ENCODE measurements at places on chromosomes 6 and 20.

- DNase-seq: no peak
Observed at GRCh38 chr6:137722749-137723272, 144.2 kb upstream of the TNFAIP3 start.

- no peak for DNase-seq
Observed at GRCh38 chr6:164195942-164196281, 781.4 kb downstream of the QKI start.

GRCh38 chr6:141117874-141118273 lies 1014.9 kb upstream of the GJE1 start:
- no peak for DNase-seq

DNA sequence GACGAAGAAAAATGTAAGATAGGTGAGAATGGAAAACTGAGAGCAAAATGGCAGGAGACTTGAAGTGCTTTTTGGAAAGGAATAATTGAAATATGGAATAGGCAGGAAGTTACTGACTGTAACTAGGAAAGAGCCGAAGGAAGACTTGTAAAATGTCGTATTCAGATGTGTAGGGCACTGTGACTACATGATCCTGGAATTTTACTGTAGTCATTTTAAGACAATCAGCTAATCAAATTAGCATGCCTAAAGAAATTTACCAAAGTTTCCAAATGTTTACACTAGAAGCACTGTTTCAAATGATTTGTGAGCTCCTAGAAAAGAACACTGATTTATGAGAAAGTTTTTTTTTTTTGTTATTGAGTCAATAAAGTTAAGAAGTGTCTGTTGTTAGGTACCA lies 21.2 kb upstream of the ADIG start:
- no peak for DNase-seq

GRCh38 chr6:132511210-132511830 lies 1.6 kb downstream of the STX7 start:
- DNase-seq: no peak

GRCh38 chr20:21522481-21523280 lies 8.8 kb upstream of the NKX2-2 start:
- DNase-seq: no peak

DNA sequence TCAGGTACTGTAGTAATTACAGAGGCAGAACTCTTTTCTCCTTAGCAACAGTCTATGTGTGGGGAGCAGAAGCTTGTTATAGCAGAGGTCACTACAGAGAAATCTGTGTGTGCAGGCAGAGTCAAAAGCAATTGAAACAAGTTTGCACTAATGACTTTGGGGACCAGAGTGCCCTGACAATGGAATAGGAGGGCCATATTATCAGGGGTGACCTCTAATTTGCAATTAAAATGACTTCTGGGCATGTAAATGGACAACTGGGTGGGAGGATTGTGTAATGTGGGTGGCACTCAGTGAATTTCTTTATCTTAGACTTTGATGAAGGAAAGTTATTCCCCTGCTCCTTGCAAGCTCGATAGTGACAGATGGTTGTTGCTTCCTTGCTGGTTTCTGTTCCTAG lies 127.2 kb downstream of the PLCB4 start:
- no peak for DNase-seq

- no peak for DNase-seq
Observed at GRCh38 chr6:107625264-107625663, 135.3 kb downstream of the SOBP start.

GRCh38 chr6:161850562-161850961 lies 576.7 kb upstream of the AGPAT4 start:
- DNase-seq: no peak

- no peak for DNase-seq
Observed at GRCh38 chr6:140599916-140600315, 1225.5 kb upstream of the CITED2 start.

GRCh38 chr20:40962733-40963504 lies 65.7 kb upstream of the TOP1 start:
- DNase-seq: peak; percentile 52

- no peak for DNase-seq
Observed at GRCh38 chr20:53395188-53395923, 198.3 kb downstream of the ZNF217 start.

DNA sequence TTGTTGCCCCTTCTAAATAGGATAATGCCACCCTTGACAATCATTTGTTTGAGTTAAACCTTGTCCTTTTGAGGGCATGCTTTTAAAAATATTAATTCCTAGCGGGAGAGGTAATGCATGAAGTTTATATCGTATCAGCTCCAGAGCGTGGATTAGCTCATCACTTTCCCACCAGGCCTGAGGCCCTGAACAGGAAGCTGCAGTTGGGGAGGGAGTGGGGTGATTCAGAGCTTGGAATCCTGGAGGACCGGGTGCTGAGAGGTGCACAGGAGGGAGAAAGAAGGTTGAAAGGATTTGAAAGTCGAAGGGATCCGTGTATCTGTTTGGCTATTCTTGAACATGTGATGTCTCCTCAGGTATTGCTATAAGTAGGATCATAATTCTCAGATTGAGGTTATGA lies 25.0 kb downstream of the ZDHHC14 start:
- DNase-seq: no peak

- DNase-seq: no peak
Observed at GRCh38 chr6:11890849-11891248, 112.2 kb upstream of the ADTRP start.

DNA sequence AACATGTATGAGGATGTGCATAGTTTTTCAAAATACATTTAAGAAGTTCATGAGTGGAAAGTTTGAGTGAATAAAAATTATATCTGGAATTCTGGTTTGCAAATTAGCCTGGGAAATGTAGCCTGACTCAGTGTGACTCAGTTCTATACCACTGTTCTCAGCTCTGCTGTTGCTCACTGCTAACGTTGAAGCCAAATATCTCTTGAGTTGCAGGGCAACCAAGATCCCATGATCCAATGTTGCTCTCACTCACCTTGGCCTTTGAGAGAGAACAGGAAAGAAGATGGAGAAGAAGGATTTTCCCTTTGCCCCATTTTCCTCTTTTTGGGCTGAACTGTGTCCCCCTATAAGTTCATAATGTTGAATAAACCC lies 28.9 kb downstream of the PSMB9 start:
- no peak for DNase-seq

- DNase-seq: no peak
Observed at GRCh38 chr6:138651491-138651890, 122.1 kb upstream of the CCDC28A start.

GRCh38 chr20:37622728-37623127 lies 71.1 kb upstream of the CTNNBL1 start:
- no peak for DNase-seq

- DNase-seq: no peak
Observed at GRCh38 chr20:58026361-58026760, 202.1 kb downstream of the ANKRD60 start.

GRCh38 chr6:151948002-151948743 lies 140.7 kb downstream of the ESR1 start:
- DNase-seq: no peak

GRCh38 chr20:22106308-22106938 lies 401.0 kb downstream of the PAX1 start:
- DNase-seq: no peak

GRCh38 chr20:41468994-41469600 lies 102.5 kb upstream of the EMILIN3 start:
- DNase-seq: no peak

GRCh38 chr20:39421571-39422105 lies 459.5 kb downstream of the DHX35 start:
- no peak for DNase-seq

- DNase-seq: no peak
Observed at GRCh38 chr6:14046476-14047068, 71.0 kb upstream of the CD83 start.

DNA sequence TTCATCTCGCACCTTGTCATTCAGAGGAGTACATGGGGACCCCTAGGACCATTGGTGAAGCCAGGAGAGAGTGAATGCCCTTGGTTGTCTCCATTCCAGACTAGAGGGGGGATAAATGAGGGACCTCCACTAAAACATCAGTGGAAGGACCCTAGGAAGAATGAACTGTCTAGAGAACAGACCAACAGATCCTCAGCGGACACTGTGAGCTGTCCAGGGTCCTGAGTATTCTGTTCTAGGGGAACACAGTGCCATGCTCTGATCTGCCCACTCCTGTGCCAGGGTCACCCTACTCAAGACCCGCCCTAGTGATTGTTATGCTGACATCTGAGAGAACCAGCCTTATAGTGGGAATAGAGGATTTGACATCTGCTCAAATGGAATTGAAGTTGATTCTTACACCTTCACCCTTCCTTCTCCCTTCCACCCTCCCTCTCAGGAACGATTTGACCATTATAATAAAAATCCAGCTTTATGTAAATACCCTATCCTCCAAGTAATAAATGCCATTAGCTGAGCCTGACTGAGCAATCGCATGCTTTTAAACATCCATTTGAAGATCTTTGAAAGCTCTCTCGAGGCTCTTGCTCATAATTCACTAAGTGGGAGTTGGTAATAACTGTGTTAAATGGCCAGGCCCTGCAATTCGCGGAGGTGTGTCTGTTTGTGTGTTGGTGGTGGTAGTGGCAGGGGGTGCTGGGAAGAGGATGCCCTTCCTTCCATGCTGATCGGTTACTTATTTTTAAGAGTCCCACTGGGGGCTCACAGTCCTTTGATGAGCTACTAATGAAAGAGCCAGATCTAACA lies 43.6 kb upstream of the SLC32A1 start:
- no peak for DNase-seq

DNA sequence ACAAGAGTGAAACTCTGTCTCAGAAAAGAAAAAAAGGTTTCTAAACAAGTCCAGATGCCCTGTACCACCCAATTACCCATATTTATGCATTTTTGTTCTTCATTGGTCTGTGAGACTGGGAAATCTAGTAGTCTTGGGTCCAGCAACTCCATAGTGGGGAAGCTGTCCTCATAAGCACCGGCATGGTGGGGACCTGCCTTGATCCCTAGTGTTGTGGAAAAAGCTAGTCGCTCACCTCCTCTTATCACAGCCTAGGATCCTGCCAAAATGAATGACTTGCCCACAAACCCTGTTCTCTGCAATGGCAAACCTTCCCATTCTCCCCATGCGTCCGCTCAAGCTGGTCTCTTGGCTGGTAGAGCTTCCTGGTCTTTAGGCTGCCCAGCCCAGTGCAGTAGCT lies 38.3 kb upstream of the GABRR1 start:
- DNase-seq: no peak

- DNase-seq: no peak
Observed at GRCh38 chr6:36873612-36874442, 776 bp downstream of the PPIL1 start.

DNA sequence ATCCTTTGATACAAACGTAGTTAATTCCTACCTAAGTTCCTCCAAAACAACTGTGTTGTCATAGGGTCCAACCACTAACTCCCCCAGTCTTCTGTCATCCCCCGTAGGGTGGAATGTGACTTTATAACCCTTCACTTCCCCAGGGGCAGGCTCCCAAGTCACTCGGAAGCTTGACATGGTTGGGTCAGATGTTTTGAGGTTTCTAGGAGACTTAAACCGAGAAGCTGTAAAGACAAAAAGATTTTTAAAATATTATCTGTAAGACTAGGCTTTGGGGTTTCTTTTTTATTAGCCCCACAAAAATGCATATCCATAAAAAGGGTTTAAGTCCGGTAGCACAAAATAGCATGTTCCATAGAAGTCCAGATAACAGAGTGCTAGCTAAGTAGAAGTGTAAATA lies 50.2 kb downstream of the COL12A1 start:
- DNase-seq: no peak

DNA sequence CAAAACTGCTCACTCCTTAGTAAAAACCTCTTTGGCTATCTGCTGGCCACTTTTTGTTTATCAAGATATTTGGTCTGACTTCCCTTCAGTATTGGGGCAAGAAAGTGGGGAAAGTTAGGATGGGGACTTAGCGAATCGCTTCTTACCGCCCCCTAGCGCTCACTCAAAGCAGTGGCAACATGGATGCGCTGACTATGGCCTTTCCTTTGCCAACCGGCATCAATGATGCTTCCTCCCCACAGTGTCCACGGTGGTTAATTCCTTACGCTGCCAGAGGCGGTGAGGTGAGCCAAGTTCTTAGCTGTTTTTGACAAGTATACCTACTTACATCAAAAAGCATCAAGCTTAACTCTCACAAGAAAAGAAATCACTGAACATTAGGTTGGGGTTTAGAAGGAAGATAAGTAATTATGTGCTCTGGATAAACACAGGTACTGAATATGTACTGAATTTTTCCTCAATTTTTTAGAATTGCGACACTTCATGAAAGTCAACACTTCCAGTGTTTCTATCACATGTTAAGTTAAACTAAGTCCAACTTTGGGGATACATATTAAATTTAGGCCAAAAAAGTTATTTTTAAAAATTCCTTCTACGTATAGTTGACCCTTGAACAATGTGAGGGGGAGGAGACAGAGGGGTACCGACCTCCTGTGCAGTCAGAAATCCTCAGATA lies 86.7 kb downstream of the GMDS start:
- no peak for DNase-seq

DNA sequence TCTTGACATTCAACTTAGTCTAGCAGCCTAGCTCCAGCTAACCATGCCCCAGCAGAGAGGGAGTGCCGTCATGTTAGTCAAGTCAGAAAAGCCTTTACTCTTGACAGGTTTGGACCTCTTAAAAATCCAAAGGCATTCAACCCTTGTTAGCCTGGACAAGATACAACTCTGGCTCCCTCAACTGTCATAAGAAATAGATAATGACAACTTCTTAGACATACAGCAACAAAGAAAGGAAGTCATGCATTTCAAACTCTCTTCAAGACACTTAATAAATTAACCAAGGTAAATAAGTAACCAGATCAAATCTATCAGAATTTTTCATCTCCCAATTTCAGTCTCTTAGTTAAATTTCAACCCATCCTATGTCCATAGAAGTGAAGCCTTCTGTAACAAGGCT lies 22.7 kb downstream of the PTPRT start:
- no peak for DNase-seq

GRCh38 chr20:11672959-11673358 lies 244.7 kb upstream of the BTBD3 start:
- DNase-seq: no peak

DNA sequence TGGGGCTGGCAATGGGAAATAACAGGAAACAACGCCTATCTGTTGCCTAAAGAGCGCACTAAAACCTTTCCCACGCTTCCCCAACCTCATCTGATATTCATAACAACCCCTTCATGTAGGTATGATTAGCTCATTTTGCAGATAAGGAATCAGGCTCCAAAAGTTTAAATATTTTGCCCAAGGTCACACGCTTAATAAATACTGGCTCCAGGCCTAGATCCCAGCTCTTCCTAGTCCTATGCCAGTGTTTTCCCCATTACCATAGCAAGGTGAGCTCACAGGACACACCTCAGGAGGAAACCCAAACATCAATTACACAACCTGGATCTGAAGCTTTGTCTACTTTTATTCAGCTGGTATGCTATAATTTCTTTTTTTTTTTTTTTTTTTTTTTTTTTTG lies 19.6 kb downstream of the MBOAT1 start:
- DNase-seq: no peak

DNA sequence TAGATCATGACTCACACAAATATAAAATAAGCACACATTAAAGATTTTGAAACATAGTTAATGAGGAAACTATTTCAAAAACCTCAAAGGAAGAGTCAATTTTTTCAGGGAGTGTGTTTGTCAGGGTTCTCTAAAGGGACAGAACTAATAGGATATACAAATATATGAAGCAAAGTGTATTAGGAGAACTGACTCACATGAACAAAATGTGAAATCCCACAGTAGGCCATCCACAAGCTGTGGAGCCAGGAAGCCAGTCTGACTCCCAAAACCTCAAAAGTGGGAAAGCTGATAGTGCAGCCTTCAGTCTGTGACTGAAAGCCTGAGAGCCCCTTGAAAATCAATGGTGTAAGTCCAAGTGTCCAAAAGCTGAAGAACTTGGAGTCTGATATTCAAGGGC lies 898.0 kb upstream of the EYS start:
- no peak for DNase-seq

All from activated CD4-positive, alpha-beta T cell treated with anti-CD3 and anti-CD28 coated beads, Interleukin-2, amount 50 U/mL, for 24 hours (primary cell).